ENCODE measurements at places on chromosomes 3 and 15.

DNA sequence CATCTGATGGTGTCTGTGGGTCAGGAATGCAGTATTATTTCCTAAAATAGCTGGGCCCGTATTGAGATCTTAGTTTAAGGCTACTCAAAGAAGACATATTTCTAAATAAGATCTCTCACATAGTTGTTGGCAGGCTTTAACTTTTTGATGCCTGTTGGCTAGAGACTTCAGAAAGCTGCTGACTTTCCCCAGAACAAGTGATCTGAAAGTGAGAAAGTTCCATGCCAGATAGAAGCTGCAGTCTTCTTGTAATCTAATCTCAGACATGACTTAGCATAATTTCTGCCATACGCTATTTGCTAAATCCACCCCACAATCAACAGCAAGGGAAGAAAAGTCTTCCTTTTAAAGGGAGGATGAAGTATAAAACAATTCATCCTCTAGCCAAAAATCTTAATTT lies 867.1 kb downstream of the IGSF11 start:
- no peak for DNase-seq

DNA sequence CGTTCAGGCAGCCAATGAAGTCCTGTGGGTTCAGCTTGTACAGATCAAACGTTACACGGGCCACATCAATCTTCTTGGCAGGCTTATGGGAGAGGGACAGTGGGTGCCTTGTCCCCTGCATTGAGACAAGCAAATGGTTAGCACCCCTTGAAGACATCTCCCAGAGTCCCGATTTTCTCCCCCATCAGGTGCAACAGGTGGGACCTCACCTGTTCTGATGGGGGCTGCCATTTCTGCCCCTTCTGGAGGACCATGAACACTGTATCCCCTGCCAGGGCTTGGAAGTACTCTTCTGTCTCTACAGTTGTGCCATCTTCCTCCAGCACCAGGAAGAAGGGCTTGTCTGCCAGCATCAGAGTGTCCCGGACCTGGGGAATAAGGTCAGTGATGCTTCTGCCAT lies 10.1 kb downstream of the CIDEC start:
- DNase-seq = no peak

DNA sequence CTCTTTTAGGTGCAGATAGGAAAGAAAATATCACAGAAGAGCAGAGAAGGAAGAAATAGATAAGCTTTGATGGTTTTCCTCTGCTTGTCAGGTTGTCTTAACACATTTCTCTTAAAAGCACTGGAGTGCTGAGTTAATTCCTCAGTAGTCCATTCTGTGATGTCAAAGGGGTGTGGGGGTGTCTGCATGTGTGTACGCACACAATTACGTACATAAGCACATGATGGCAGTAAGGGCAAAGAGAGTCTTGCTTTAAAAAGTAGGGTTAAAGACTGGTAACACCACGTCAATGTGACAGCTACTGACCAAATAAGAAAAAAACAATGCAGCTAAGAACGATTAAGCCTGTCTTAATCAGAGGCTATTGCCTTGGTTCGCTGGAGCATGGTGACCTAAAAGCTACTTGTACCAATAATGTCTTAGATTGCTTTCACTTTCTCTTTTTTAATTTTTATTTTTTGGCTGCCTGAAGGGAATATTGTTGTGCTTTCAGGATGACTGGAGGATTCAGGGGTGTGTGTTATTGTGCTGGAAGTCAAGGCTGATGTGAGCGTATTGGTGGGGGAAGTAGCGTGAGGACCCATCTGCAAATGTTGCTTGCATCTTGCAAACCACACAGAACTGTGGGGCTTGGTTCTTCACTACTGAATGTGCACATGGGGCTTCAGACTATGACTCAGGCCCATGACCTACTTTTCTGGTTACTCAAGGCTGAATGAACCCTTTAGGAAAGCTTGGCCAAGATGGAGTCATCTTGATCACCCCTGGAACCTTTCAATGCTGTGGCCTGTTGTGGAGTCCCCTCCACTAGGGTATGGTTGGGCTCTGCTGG lies 417.8 kb upstream of the TPM1 start:
- DNase-seq = no peak

DNA sequence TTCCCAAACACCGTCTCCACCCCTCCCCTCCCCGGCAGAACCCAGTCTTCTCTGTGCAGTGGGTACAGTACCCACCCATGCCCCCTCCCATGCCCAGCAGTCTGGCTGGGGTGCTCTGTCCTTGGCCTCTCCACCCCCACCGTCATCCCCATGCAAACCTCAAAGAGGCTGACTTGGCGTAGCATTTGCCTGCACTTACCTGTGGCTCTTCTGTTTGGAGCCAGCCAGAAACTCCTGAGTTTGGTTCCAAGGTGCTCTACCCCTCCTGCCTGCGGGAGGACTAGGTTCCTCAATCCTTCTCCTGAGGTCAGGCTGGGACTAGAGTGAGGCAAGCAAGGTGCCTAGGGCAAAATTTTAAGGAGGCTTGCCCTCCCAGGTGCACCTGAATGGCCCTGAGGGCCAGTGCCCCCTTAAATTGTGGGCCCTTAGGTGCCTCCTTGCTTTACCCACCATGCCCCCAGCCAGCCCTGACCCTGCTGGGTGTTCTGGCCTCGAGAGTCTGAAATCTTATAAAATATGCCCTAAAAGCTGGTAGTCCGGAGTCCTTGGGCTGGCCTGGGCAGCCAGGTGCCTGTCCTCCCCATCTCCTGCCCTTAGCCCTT lies 47.1 kb upstream of the C15orf39 start:
- no peak for DNase-seq

DNA sequence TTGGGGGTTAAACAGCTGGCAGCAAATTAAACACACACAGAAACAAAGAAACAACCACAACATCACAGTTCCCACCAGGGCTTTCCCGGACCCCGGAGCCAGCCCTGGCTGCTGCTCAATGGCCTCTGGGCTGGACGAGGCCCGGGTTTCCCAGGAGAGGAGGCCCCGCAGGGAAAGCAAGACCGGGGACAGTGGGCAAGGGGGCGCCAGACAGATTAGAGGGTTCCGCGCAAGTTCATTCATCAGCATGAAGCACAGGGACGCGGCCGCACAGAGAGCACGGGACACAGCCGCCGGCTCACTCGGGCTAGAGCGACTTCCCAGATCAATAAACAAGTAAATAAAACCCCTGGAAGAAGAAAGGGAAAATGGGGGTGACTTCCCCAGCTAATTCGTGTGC lies 66.4 kb upstream of the RPL32 start:
- DNase-seq = no peak

DNA sequence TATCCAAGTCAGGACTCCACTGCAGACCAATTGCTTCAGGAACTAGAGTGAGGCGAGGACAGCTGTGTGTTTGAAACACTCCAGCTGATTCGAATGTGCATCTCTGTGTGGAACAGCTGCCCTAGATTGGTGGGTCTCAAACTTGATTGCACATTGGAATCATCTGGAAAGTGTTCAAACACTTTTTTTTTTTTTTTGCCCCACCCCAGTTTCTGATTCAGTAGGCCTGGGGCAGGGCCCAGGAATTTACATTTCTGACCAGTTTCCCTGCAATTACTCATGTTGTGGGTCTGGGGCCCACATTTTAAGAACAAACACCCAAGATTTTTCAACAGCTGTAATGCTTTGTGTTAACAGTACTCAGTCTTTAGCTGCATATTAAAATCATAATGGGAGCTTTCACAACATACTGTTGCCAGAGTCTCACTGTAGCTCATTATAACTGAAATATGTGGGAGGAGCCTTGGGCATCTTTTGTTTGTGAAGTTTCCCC lies 156.6 kb downstream of the NR1D2 start:
- no peak for DNase-seq

DNA sequence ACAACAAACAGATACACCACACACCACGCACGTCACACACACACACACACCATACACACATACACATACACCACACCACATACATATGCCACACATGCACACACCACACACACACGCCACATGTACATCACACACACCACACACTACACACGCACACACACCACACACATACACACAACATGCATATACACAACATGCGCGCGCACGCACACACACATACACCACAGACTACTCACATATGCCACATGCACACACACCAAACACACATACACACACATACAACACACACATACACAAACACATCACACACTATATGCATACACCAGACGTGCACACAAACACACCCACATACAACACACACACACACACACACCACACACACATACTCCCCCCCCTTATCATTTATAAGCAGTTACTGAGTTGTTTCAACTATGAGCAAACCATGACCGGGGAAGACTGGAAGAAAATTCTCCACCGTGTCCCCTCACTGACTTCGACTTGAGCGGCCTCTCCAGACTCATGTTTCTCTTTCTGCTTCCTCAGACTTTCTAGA lies 126.7 kb upstream of the IQSEC1 start:
- DNase-seq = no peak

DNA sequence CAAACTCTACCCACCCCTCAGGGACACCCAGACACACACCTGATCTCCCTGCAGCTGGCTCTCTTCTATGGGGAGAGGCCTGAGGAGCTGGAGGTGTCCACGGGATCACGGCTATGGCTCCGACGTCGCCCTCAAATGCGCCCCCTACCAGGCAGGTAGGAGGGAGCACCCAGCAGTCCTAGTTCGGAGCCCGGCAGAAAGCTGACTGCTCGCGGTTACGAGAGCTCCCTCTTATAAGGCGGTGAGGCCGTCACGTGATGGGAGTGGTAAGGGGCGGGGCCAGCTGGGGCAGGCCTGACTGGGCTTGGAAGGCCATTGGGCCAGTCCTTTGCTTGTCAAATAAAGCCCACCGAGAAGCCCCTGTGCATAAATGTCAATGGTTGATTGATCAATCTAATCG lies at the start of gene PRR20G:
PRR20G (minus strand) TSS at position 207 of the 400 bp plus-strand sequence. CDS start 681 bp downstream, outside the sequence.
- no peak for DNase-seq

GRCh38 chr15:42152196-42152920 lies 4.1 kb downstream of the PLA2G4F start:
- no peak for DNase-seq

- peak; percentile 56 for DNase-seq
Measured at GRCh38 chr3:128486681-128487537, 6.1 kb downstream of the GATA2 start.

- DNase-seq = no peak
Measured at GRCh38 chr3:42035816-42036482, 55.2 kb upstream of the TRAK1 start.

DNA sequence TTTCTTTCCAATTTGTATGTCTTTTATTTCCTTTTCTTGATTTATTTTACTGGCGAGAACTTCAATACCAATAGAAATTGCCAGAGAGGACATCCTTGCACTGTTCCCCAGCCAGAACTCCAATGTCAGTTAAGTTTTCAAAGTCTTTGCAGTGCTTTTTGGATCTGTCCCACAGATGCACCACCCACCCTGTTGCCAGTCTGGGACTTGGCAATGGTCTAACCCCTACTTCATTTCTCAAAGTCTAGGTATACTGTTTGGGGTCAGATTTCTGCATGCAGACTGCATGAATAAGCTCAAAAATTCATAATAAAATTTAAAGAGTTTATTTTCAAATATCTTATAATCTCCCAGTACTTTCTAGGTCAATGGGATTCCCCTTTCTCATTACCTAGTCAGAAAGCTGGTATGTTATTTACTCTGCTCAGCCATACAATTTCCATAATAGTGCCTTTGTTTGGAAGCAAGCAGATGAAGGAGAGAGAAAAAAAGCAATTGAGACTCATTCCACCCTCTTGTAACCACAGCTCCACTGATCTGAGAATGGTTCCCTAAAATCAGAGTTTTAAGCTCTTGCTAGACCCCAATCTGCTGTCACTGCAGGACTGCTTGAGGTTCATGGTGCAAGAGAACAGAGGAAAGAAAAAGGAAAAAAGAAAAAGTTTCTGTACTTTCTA lies 125.9 kb upstream of the PLXND1 start:
- no peak for DNase-seq

DNA sequence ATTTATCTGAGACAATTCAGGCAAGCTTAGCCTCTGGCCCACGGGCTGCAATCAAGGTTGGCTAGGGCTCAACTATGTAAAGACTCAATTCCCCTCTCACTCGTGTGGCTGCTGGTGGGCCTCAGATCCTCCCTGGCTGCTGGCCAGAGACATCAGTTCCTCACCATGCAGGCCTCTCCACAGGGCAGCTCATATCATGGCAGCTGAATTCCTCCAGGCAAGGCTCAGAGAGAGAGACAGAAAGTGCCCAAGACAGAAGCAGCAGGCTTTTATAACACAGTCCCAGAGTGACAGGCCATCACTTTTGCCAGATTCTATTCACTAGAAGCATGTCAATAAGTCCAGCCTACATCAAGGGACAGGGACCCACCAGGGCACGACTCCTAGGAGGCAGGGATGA lies 63.2 kb downstream of the XXYLT1 start:
- no peak for DNase-seq

GRCh38 chr3:57017459-57017845 lies 43.0 kb upstream of the SPATA12 start:
- DNase-seq = no peak

DNA sequence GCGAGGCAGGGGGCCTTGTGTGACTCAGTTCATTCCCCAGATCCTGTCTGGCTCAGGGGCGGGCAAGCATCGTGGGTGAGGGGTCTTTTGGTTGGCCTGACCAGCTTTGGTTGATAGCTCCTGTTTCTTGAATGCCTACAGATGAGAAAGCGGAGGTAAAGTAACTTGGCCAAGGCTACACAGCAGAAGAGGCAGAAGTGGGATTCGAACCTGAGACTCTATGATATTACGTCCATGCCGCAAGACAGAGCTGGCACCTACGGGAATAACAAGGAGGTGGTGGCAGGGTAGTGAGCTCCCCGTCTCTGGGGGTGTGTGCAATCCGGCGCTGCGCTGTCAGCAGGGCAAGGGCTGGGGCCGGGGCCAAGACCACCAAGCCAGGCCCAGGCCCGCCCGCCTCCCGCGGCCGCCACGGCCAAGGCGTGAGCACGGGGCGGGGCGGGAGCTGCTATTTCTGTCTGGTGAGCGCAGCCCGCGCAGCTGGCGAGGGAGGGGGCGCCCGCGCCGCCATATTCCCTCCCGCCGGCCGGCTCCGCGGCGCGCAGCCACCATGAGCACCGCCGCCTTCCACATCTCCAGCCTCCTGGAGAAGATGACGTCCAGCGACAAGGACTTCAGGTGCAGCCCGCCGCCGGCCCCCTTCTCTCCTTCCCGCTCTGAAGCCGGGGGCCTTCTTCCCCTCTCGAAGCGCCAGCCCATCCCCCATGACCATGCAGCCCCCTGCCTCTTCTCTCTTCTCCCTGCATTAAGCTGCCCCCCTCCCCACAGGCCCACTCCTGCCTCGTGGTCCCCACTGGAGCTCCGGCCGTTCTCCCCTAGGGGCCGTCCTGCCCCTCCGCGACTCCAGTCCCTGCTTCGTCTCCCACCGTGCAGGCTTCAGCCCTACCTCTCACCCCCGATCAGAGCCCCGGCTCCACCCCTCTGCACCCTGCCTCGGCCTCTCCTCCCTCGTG lies at the start of gene CAND2:
CAND2 (plus strand) TSS at position 510 of the 953 bp plus-strand sequence; CDS start at position 551, 41 bp downstream.
- DNase-seq = no peak

Data from CMK (cell line).